OCI-M1 (cell line): ENCODE measurements at places on chromosomes 13 and 19.
A peak's percentile ranks its signal among the peaks of the same experiment; 100 is the strongest.

DNA sequence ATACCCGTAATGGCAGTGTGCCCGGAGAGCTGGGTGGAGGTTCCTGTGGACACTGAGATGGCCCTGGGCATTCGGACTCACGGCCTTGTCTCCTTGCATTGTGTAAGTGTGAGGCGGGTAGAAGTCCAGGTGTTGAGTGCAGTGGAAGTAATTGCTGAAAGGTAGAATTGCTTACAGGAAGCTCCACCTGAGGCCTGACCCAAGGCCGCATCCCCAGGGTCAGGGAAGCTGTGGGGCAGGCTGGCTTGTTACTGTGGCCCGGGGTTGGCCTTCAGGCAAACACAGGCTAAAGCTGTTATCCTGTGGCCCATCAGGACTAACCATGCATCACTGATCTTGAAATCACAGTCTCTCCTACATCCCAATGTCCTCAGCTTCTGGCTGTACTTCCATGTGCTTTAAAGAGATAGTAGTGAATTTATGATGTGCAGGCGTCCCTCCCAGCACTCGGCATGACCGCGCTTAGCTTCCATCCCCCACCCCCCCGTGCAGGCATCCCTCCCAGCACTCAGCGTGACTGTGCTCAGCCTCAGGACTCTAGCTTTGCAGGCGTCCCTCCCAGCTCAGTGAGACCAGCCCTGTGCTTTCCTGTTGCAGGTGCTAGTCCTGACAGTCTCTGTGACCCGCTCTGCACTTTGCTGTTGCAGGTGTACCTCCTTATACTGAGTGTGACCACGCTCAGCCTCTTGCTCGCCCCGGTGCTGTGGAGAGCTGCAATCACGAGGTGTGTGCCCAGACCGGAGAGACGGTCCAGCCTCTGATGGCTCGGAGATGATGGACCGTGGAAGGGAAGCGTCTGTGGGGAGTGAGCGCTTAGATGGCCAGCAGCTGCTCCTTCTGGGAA, 35.6 kb upstream of the TFDP1 start:
- no peak for DNase-seq

DNA sequence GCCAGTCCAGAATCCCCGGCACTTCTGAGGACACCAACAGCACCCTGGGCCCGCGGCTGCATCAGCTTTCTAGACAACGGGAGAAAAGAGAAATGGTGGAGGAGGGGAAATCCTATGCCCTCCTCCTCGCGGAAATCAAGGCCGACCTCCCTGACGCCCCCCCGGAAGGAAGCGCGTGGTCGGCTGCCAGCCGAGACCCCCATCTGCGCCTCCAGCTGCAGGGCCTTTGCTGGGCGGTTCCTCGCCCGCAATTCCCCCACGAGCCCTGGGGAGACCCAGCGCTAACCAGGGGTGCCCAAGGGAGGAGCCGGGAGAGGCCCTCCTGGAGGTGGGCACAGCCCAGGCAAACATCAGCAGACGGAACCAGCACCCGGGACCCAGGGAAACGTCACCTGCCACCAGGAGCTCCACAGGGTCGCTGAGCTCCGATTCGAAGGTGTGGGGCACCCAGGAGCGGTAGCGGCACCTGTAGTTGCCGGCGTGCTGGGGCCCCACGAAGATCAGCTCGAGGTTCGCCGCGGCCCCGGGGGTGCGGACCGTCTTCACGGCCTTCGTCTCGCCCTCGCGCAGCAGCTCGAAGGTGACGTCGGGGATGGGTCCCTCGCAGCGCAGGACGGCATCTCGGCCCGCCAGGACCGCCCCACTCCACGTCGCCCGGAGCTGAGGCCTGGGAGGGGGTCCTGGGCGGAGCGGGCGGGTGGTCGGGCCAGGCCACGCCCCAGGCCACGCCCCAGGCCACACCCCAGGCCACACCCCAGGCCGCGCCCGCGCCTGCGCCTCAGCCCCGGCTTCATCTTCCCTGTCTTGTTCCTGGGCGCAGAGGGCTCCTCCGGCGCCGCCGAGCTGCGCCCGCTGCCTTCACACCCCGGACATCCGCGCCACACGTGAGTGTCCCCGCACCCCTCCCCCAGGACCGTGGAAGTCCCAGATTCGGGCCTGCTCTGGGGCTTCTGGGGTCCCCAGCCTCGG, 6.0 kb downstream of the A1BG start:
- DNase-seq, result peak; percentile 80

GRCh38 chr19:30521937-30522336, 149.8 kb downstream of the ZNF536 start:
- DNase-seq, result no peak

DNA sequence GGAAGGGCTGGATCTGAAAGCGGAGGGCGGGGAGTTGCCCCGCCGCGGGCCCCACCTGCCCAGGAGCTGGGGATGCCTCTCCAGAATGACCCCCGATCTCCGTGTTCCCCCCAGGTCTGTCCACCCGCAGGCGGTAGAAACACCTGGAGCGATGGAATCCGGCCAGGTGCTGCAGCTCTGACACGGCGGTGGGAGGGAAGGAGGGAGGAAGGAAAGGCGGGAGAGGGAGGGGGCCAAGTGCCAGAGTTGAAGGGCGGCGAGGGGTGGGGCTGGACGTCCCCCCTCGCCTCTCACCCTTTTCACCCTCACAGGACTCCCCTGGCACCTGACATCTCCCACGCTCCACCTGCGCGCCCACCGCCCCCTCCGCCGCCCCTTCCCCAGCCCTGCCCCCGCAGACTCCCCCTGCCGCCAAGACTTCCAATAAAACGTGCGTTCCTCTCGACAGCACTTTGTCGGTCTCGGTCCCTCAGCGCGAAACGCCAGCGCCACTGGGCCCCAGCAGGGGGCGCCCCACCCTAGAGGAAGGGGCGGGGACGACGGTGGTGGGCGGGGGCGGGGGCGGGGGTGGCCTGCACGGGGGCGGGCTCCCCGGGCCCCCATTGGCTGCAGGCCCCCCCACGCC, 337 bp upstream of the FXYD7 start:
- DNase-seq, result peak; percentile 67

DNA sequence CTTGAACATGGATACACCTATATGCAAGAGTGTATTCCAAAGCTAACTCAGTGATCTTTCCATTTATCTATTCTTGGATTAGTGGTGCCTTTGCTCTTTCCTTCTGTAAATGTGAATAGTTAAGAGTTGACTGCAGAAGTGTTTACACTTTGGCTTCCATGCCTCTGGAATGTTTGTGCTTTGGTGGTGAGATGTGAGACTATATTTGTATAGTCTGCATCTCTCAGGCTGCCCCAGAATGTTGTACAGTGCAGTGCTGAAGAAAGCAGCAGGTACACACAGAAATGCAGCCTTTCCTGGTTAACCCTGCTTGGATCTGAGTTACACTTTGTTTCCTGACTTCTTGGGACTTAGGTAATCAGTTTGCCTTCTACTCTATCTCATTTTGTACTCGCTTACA, 90.2 kb downstream of the DNAJC15 start:
- no peak for DNase-seq
